ENCODE measurements at places on chromosomes 6 and 20.

- DNase-seq: no peak
Measured at GRCh38 chr20:50116368-50116999, 3.5 kb upstream of the UBE2V1 start.

DNA sequence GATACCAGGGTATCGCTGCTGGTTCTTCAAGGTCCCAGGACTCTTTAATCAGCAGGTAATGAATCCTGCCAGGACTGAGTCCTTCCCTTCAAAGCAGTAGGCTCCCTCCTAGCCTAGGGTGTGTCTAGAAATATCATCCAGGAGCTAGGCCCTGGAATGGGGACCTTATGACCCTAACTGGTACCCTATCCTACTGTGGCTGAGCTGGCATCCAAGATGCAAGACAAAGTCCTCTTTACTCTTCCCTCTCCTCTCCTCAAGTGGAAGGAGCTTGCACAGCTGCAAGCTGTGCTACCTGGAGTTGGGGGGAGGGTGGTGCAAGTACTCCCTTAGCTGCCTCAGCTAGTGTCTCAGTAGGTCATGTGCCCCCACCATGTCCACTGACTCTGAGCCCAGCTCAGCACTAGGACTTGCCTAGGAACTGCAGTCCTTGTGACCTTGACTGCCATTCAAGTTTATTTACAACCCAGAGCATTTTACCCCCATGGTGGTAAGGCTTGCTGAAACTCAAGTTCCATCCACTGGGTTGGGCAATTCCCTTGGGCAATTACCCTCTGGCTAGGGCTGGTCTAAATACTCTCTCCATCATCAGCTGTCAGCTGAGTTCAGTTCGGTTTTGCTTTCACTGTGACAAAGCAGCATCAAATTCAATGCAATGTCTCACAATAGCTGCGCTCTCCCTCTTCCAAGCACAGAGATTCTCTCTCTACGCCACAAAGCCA, 48.4 kb upstream of the TOP1 start:
- DNase-seq: no peak

DNA sequence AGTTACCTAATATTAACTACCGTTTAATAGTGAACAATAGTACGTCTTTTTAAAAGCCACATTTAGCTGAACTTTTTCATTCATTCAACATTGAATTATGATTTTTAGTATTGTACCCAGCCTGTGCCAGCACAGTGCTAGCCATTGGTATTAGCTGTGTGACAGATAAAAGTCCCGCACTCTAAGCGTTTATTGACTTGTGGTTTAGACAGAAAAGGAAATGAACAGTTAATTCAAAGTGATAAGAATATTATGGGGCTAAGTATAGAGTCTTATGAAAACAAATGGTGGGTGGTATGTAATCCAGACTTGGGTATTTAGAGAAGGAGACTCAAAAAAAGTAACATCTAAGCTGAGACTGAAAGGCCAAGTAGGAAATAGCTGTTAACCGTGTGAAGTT, 202.3 kb downstream of the RPS12 start:
- DNase-seq: no peak

- DNase-seq: no peak
Measured at GRCh38 chr6:19979059-19979458, 141.9 kb downstream of the ID4 start.

DNA sequence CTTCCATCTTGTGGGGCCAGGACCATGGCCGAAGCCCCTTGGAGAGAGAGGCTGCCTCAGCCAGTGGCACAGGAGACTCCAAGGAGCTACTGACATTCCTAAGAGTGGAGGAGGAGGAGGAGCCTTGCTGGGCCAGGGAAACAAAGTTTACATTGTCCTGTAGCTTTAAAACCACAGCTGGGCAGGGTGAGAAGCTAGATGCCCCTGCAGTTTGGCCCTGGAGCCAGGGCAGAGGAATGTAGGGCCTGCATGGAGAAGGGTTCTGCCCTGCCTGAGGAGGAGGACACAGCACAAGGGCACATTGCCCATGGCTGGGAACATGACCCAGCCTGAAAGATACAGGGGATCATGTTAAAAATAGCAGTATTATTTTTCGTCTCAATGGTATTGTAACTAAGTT, 37.4 kb downstream of the PLCG1 start:
- DNase-seq: peak; percentile 30

Data from M059J (cell line).